Fibroblast of upper back skin (primary cell): ENCODE measurements at places on chromosomes 1 and 21.

DNA sequence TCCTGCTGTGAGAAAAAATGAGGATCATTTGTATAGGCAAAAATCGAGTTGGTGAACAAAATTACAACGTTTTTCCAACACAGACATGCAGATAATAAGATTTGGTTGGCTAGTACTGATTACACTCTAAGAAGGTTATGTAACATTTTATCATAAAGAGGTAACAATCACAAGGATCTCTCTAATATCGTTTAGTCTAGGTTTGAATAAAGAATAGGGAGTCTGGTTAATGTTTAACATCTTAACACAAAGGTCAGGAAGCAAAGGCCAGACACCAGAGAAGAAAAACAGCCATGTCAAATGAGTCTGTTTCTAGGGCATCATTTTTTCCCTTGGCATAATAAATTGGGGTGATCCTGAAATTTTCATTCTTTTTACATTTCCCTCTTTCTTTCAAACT lies 207.4 kb upstream of the CHRM3 start:
- no peak for DNase-seq

DNA sequence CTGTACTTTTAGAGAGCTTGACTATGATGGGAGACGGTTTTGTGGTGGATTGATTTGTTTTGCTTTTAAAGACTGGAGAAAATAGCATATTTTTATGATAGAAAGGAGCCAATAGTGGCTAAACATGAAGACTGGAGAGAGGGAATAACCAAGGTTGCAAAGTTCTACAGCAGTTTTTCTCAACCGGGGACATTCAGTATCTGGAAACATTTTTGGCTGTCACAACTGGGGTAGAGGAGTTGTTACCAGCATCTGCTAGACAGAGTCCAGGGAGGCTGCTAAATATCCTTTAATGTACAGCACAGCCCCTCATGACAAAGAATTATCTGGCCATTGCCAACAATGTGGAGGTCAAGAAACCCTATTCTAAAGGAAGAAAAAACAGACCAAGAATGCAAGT lies 38.4 kb upstream of the RAP1A start:
- DNase-seq = no peak

GRCh38 chr1:121538943-121539575 lies 354.3 kb downstream of the SRGAP2C start:
- DNase-seq = no peak

- DNase-seq = no peak
Observed at GRCh38 chr1:61284248-61284854, 202.0 kb downstream of the NFIA start.

DNA sequence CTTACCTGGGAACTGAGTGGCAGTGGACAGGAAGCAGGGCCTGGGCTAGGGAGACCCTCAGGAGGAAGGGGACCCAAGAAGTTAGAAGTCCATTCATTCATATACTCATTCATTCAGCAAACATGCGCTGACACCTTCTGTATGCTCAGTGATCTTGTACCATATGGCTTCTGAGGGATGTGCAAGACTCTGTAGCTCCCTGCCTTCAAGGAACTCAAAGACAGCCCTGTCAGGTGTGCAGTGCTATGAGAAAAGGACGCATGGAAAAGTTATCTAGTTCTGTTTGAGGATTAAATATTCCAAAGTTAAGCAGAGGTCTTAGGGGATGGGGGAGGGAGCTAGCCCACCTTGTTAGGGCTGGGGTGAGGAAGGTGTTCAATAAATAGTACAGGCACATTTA lies 12.5 kb downstream of the DMAP1 start:
- DNase-seq = no peak

- DNase-seq = no peak
Observed at GRCh38 chr1:58166417-58166816, 380.1 kb downstream of the OMA1 start.

- DNase-seq = no peak
Observed at GRCh38 chr1:63087966-63088365, 234.4 kb upstream of the FOXD3 start.

DNA sequence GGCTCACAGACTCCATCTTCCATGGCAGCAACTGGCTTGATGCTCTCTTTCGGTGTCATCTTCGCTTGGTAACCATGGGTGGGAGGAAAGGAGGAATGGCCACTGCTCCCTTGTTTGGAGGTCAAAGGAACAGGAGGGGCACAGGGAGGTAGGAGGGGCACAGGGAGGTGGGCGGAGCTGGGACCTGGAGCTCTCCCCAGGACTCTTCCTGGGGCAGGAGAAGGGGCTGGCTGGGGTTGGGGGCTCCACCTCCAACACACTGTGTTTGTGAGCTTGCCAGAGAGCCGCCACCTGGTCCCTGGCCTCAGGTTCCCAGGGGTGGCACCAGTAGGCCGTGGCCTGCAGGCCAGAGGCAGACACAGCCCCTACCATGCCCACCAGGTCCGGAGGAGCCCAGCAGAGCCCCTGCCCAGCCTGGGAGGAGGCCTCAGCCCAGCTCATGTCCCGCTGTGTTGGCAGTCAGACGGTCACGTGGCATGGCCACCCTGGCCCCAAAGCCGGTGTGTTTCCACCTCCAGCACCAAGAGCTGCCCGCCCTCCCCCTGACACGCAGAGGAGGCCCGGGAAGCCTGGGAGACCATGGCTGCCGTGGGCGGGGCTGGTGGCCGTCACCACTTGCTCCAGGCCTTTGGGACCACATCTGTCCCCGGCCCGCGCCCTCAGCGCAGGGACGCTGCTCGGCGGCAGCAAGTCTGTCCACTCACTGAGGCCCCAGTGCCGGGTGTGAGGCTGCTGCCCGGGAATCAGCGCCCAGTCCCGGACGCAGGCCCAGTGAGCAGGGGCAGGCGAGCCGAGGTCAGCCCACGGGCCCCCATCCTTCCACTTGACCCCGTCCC lies 73.9 kb downstream of the MORN1 start:
- no peak for DNase-seq

GRCh38 chr1:203306089-203306964 lies 1.0 kb downstream of the BTG2 start:
- peak; percentile 66 for DNase-seq

GRCh38 chr1:230642263-230642959 lies at the start of gene COG2:
TSS of gene COG2 (plus strand) at chr1:230642481. CDS start at chr1:230642607, 126 bp downstream.
- DNase-seq = peak; percentile 90

- no peak for DNase-seq
Observed at GRCh38 chr21:34670220-34670961, 1.6 kb downstream of the CLIC6 start.

GRCh38 chr1:114455102-114455785 lies 55.8 kb downstream of the TRIM33 start:
- peak; percentile 11 for DNase-seq

DNA sequence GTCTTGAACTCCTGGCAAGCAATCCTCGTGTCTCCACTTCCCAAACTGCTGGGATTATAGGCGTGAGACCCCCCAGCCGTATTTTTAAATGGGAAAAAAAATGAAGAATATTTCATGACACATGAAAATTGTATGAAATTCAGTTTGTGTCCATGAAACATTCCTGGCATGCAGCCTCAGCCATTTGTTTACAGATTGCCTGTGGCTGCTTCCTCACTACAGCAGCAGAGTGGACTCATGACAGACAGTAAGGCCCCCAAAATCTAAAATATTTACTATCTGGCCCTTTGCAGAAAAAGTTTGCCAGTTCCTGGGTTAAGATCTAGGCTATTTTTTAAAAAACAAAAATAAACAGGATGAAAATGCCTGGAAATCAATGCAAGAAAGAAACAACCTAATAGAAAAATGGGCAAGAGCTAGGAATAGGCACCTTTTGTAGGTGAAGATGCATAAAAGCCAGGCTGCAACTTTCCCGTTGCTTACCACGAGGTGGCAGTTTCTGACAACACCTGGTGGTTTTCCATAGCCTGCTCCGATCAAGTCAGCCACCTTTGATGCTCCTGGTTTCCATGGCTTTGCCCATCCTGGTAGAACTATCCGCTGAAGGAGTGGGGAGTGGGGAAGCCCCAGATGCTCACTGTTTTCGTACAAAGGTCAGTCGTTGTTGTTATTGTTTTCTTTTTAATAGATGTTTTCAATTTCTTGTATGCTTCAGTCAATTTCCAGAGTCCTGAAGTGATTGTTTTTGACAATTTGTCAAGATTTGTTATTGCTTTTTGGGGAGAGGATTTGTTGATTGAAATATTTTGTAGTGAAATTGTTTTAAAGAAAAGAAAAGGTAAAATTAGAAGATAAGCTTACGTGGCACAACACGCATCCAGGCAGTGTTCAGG lies 24.3 kb downstream of the UBE2Q1 start:
- peak; percentile 11 for DNase-seq

DNA sequence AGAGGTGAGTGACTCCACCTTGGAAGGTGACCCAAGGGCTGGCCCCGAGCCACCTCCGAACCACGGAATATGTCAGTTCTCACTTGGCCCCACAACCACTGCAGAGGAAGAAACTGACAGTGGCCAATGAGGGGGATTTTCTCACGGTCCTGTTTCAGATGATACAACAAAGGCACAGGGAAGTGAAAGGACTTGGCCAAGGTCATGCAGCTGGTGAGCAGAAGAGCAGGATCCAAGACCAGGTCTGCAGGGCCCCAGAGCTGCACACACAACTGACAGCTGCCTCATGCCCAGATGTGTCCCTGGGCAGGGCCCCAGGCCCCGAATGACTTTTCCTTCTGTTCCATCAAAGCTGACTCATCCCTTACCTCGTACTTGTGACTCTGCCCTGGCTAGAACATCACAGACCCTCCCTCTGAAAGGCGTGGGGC lies 25.8 kb upstream of the EVA1B start:
- DNase-seq = peak; percentile 30

DNA sequence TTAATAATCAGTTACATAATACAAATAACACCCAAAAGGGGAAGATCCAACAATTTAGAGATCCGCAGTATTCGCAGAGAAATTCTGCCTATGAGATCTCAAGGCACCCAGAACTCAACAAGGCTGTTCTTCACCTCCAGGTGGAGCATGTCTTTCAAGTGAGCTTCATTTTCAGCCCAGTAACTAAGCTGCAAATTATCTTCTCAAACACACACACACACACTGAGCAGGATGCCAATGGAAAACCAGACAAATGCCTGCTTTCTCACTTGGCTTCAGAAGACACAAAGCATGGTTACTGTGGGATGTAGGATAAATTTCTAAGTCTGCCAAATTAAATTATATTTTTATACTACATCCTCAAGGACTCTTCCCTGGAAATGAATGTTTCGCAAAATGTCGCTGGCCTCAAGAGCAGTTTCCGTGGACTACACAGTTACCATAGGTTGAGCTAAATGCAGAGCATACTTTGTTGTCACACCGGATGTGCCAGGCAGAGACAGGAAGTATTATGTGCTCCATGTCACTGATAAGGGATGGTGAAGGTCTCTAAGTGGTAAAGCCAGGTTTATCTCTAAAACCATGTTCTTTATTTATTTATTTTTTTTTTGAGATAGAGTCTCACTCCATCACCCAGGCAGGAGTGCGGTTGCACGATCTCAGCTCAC lies 30.3 kb downstream of the UBR4 start:
- peak; percentile 11 for DNase-seq

GRCh38 chr21:28822123-28822399 lies 170.6 kb downstream of the LTN1 start:
- DNase-seq = no peak

DNA sequence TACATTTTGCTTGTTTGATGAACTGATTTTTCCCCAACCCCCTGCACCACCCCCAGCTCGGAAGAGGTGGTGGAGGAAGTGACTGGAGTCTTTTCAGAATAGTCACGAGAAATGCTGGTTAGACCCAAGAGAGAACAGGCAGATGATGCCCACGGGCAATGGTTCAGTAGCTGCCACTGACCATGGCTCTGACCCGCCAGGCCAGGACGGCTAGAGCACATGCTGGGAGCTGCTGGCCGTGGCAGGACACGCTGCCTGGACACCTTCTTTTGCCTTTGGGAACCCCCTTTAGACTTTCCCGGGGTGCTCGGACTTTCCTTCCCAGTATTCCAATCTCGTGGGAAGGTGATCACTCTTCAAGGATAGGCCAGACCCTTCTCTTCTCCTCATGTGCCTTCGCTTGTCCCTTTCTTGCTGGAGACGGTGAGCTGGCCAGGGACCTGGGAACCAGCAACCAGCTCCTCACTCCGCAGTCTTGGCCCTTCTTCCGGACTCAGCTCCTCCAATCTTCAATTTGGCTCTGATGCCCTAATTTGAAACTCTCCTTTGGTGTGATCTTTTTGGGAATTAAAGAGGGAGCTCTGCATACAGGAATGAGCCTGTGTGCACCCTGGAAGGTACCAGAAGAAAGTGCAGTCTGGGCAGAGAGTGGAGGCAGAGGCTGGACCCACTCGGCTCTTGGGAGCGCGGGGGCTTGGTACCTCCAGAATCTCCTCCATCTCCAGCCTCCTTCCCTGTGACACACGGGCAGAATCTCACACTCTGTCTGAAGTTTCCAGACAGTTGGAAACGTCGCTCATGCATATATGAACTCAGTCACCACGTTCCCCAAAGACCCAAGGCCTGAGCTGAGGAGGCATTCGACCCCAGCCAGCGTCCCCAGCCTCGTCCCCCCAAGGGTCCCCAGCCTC lies 4.0 kb upstream of the PDE9A start:
- DNase-seq = no peak

GRCh38 chr1:204450461-204451257 lies 39.0 kb upstream of the PPP1R15B start:
- DNase-seq = no peak

DNA sequence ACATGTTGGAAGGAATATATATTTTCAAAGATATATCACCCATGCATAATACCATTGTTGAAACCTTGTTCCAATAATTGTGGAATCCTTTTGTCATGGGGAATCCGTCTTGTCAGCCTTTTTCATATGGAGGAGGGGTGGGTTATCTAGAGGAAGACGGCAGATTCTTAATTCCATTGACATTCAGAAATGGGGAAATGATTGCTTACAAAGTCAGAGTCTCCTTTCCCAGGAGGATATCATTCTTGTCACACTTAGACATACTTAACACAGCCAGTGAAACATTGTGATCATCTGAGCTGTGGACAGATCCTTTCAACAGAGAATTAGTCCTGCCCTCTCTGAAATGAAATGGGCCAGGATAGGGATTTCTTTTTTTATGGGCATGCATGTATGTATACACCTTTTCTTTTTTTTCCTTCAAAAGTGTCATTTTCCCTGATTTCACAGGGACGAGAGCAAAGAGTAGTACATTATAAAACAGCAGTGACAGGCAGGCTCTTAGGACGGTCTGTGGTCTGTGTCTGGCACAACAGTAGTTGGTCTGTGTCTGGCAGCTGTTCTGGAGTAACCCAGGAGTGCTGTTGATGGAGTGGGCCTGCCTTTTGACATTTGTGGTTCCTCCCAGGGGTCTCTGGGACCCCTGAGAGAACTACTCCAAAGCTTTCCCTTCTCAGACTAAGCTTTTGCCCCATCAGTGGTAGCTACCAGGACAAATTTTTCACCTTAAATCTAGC lies 50.1 kb downstream of the VPS13D start:
- DNase-seq = no peak

DNA sequence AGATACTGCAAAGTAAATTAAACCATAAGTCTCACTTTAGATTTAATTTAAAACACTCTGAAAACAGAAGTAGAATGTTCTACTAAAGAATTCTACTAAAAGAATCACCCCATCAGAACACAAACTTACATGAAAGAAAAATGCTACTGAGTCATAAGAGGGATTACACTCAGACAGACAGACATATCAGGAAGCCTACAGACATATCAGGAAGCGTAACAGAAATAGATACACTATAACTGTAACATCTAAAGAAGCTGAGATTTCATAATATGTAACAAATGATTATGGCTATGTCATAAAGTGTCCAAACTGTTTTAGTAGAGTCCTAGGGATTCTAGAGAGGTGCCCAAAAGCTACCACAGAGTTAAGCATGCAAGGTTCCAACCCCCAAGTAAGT lies 23.9 kb downstream of the FOXJ3 start:
- DNase-seq = peak; percentile 45
